T follicular helper cell (primary cell): ENCODE measurements at places on chromosomes 3 and 15.

DNA sequence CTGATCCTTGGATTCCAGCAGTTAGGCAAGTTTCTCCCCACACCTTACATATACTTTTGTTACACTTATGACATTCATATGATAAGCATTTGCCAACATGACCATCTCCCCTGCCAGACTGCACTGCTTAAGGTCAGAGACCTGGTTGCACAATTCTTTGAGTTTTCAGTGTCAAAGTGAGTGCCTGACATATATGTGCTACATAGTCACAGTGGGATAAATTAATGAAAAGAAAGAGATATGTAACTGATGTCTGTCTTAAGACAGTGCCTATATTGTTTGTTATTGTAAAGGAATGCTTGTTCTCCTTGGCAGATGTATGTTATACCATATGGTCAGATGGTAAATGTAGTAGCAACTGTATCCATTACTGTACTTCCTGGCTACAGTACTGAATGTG lies 3.5 kb upstream of the DCUN1D1 start:
- DNase-seq = no peak

DNA sequence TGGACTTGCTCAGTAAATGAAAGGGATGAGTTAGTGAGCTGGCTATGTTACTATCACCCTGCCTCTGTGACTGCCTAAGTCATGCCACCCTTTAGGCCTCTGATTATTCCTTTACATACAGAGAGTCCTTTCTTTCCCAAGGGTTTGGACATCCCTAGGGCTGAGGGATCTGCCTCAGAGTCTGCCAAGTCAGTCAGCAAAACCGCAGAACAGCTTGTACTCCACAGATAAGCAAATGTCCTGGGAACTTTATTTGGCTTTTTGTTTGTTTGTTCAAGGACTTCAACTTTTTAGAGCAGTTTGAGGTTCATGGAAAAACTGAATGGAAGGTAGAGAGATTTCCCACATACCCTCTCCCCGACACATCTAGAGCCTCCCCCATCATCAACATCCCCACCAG lies 82.6 kb upstream of the TRIM42 start:
- DNase-seq = no peak

GRCh38 chr15:98381446-98381845 lies 266.9 kb upstream of the IGF1R start:
- DNase-seq = no peak

GRCh38 chr3:35894735-35895134 lies 255.4 kb downstream of the ARPP21 start:
- DNase-seq = no peak
